ENCODE measurements at places on chromosomes 6 and 20.

DNA sequence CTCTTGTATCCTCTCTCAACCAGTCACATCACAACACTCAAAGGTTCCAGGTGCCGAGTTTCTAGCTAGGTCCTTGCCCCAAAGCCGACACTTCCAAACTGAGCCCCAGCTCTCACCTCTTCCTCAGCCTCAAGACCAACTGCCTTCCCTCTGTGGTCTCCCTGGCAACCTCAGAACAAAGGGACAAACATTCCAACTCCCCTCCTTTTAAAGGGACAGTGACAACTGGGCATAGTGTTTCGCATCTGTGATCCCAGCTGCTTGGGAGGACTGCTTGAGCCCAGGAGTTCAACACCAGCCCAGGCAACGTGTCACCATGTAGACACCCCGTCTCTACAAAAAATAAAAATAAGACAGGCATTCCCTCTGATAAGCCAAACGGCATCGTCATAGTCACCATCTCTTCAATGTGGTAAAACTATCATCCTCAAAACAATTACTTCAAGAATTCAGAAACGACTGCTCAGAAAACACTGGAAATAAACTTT lies 11.3 kb downstream of the DIDO1 start:
- peak; percentile 27 for DNase-seq

DNA sequence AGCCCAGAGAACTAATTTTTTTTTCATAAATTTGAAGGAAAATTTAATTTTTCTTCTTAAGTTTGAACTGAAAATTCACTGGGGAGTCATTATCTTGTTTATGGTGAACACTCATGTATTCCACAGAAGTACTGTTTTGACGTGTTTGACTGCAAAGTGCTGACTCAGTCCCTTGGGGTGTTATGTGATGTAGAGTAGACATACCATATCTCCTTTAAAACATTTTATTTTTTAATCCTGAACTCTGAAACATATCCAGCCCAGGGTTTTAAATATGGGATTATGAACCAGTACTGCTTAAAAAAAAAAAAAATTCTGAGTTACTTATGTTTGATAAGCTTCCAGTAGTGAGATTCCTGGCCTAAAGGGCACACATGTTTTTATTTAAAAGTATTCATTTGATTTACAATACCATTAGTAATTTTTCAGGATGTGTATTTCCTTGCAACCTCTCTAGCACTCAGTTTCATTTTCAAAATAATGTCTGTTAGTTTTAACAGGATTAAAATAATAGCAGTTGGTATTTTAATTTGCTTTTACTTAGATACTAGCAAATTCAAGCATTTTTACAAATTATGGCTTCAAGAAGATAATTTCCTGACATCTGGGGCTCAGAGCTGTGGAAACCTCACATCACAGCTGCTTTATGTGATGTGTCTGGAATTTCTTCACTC lies 81.7 kb upstream of the PDE10A start:
- no peak for DNase-seq

DNA sequence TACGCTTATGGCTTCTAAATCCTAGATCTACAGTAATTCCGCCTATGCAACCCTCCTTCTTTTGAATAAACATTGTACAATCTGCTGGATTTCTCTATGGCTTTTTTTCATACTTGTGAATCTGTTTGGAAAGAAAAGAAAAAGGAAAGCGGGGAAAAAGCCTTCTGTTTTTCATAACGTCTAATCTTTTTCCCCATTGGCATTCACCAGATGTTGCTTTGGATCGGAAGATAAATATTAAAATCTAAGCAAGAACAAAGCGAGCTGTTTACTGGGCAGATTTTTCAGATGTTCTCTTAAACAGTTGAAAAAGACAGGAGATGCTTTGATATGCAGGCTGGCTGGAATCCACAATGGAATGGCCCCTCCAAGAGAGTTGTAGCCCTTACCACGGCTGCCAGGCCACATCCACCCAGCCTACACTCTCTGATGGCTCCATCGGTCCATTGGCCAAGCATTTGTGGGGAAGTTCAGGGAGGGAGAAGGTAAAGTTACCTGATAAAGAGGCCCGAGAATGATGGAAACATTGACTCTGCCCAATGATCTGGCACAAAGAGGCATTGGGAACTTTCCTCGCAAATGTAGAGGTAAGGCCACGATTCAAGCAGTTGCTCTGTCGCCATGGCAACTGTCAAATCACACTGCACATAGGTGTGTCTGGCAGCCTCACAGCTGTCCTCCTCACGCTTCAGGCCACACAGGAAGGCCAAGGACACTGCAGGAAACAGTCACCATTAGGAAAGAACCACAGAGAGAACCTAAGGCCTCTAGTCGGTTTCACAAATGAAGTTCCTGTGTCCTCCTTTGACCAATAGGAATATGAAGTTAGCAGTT lies 70.3 kb downstream of the PKHD1 start:
- DNase-seq = no peak

DNA sequence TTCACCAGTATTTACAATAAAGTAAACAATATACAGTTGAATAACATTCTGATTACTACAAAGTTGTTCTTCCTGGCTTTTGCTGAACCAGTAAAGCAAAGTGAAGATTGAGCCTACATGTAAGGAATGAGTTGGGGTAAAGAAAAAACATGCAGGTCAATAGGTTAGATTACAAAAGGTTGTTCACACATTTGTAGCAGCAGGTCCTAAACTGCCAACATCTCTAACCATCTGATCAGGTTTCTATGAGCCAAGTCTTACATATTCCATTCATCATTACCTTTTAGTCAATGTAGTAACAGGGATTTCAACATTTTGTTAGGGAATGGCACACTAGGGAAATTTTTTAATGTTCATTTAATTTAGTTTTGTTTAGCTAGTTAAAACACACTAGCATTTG lies 9.3 kb upstream of the CALHM6 start:
- DNase-seq = no peak

GRCh38 chr6:169619650-169620049 lies 82.2 kb downstream of the WDR27 start:
- DNase-seq = peak; percentile 39

- peak; percentile 51 for DNase-seq
Measured at GRCh38 chr6:39865011-39865888, 69.0 kb downstream of the MOCS1 start.

- DNase-seq = no peak
Measured at GRCh38 chr6:141653590-141653989, 479.1 kb upstream of the GJE1 start.

DNA sequence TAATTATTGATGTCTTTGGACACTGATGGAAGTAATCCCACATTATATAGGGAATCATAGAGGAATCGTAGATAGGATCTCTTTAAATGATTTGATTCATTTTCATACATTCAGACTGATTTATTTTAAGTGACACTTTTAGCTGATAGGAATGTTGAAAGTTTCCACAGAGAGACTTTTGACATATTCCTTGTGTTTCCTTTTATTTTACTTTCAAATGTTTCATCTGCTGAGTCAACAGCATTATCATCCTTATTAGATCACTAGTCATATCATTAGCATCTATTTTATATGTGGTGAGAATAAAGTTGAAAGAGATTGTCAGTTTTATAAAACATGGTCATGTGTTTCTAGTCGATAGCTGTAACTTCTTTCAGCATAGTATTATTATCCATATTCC lies 13.4 kb downstream of the DCBLD1 start:
- DNase-seq = peak; percentile 67

DNA sequence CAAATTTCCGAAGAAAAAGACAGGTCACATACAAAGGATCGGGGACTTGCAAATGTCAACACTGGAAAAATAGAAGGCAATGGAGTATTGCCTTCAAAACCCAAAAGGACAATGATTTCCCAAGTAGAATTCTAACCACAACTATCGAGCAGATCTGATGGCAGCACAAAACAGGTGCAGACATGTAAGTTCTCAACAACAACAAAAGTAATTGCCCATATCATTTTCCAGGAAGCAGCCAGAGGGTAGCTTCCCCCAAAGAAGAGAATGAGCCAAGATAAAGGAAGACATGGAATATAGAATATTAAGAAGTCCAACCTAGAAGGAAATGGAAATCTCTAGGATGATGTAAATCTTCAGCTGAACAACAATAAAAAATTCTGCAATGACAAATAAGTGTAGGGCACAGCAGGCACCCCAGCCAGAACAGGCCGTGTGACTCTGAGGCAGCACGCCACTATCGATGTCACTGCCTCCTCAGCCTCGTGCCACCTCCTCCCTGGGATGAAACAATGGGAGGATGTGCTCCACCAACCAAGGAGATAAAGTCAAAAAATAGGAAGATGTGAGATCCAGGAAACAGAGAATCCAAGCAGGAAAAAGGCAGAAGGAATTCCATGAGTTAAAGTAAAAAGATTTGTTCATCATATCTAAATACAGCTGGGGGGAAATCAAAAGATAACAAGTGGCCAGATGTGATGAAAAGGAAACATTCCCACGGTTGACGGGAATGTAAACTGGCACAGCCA lies 34.1 kb downstream of the SERPINB1 start:
- DNase-seq = no peak

GRCh38 chr6:152575621-152576150 lies 61.5 kb downstream of the SYNE1 start:
- peak; percentile 89 for DNase-seq

DNA sequence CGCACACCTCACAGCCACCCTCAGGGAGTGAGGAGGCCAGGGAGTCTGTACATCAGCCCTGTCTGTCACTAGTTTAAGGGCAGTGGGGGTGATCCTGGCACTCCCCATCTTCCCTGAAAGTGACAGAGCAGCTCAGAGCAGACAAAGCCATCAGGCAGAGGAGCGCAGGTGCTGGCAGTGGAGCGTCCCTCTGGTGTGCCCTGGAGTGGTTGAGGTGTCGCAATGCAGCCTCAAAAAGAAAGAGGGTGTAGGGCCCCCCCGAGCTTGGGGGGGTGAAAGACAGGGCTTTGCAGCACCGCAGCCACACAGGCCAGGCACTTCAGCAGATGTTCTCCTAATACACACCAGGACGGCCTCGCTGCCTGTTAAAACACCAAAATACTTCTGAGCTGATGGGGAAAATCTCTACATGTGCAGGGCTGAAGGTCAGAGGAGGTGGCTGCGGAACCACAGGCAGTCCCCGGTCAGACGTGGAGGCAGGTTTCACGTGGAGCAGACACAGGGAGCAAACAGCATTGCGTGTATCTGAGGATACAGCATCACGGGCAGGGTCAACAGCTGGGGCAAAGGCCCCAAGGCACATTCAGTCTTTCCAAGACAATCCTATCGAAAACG lies 69.5 kb downstream of the PREX1 start:
- no peak for DNase-seq

DNA sequence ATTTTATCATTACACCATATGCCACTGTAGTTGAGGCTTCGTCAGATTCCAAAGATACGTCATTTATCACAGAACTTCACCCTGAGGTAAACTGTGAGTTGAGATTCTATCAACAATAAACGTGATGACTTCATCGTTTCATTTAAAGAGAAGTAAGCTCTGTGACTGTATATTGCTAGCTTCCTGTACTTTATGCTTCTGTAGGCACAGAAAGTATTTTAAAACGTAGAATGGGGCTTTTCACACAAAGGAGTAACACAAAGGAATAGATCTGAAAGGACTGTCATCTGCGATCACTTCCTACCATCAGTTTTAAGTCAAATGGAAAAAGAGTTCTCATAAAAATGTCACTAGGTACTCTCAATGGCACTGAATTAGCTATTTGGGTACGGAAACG lies 234.4 kb upstream of the MCHR2 start:
- DNase-seq = peak; percentile 55

GRCh38 chr20:60857708-60858107 lies 394.4 kb upstream of the CDH4 start:
- peak; percentile 36 for DNase-seq

- no peak for DNase-seq
Measured at GRCh38 chr6:99605074-99605734, 1.4 kb upstream of the PRDM13 start.

- DNase-seq = peak; percentile 33
Measured at GRCh38 chr6:24321538-24322162, 36.2 kb downstream of the DCDC2 start.

DNA sequence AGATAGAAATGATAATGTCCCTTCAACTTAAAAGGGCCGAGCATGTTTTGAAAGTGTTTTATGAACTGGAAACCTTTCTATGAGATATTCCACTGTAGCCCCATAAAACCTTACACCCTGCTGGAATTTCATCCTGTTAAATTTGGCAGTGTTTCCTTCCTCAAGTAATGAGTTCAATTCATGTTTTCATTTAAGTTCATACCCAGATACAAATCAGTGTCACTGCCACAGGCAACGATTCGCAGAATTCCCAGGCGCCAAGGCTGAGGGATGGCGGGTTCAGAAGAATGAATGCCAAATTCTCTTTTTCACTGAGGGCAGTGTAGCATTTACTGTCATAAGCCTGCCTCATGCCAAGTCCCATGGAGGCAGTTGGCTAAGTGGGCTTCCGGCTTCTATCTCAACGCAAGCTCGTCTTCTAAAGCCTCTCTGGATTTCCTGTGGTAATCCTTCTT lies 511.8 kb upstream of the ID4 start:
- DNase-seq = peak; percentile 35

- DNase-seq = no peak
Measured at GRCh38 chr6:391559-392440, at the start of gene IRF4. Gene IRF4, plus strand, starts transcription at chr6:391752. Its CDS starts 1,401 bp downstream, at chr6:393153.

GRCh38 chr20:41927189-41927588 lies 309.0 kb upstream of the CHD6 start:
- no peak for DNase-seq
